ENCODE measurements at places on chromosomes 7 and 10. TPM values are rescaled to one million over a fixed set of nuclear protein-coding genes. Genes with fewer than 3 reads are reported as not detected.

- DNase-seq: no peak
Measured at GRCh38 chr7:155084969-155085368, 14.8 kb downstream of the HTR5A start.

DNA sequence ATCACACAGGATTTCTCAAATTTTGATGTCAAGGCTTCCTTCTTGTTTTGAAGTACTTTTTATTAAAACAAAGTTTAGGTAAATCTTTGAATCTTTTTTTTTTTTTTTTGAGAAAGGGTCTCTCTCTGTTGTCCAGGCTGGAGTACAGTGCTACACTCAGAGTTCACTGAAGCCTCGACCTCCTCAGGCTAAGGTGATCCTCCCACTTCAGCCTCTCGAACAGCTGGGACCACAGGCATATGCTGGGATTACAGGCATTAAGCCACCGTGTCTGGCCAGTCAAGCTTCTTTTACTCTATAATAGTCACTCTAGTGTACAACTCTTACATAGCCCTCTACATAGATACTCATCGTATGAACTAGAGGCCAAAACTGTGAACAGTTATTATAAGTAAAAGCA is 3.4 kb downstream of the RUFY2 start:
- DNase-seq: no peak

DNA sequence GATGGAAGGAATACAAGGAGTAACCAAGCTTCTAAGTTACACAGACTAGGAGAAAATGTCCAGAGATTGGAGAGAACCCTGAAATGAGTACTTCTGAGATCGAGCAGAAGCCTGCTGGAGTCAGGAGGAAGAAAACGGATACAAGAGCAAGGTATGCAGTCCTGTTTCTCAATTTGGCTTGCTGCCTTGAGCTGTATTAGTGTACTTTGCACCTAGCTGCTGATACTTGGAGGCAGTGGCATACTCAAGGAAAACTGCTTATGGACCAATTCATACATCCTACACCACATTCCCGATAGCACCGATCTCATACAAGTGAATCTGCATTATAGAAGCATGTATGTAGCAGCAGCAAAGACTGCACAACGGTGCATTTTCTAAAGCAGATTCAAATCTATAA is 14.4 kb downstream of the PIP4K2A start:
- DNase-seq: no peak

DNA sequence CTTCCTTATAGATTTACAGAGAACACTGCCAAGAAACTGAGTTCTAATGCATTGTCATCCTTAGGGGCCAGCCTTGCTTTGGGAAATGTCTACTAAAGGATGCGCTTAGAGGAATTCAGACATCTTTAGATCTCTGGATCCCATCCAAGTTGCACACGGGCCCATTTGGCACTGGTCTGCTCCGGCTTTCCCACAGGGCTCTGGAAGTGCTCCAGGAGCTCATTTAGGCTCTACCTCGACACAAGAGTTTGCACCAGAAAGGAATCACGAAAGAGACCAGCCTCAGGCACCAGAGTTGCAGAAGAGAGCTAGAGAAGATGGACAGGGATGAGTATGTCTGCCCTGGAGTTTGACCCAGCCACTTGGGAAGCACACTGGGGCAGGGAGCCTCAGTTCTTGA is 150.1 kb upstream of the TMEM72 start:
- no peak for DNase-seq

GRCh38 chr10:78643513-78643912 is 425.3 kb upstream of the ZMIZ1 start:
- no peak for DNase-seq

DNA sequence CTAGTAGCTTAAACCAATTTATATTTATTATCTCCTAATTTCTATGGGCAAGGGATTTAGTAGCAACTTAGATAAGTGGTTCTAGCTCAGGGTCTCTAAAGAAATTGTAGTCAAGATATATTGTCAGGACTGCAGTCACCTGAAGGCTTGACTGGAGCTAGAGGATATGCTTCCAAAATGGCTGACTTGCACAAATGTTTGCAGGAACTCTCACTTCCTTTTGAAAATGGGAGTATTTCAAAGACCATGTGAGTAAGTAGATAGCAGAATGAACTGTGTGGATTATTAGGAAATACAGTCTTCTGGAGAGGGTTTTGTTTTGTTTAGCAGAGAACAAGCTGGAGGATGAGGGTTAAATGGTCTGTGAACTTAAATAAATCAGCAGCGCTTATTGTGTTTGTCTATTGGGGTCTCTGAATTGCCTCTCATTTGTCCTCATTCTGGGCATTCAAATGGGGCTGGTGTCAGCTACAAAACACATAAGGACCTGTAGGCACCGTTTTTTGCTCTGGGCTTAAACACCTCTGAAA is 524.6 kb downstream of the LRMDA start:
- no peak for DNase-seq

DNA sequence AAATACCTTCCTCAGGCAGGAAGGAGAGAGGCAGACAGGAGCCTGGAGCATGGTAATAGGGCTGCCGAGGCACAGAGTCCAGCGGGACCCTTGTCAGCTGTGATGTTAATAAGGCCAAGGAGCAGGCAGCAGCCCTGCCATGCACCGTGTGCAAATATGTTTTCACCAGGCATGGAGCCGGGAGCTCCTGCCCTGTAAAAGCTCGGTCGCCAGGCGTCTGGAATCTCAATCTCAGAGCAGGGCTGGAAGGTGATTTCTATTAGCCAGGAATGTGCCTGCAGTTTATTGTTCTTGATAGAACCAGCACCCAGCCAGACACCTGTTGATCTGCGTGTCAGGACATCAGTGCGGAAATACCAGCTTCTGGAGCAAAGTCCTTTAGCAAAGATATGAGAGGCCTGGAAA is 469.8 kb downstream of the GLRX3 start:
- no peak for DNase-seq

- peak; percentile 38 for DNase-seq
Measured at GRCh38 chr10:13891128-13892000, 304.6 kb downstream of the PRPF18 start.

The EVX1 gene
- not detected for polyA plus RNA-seq

The HTR5A gene
- not detected for polyA plus RNA-seq

The GDF10 gene
- 0.41 TPM for polyA plus RNA-seq

Measured in hindlimb muscle (tissue), 1 donor.